Natural killer cell (primary cell): ENCODE measurements at places on chromosomes 13 and 19.

DNA sequence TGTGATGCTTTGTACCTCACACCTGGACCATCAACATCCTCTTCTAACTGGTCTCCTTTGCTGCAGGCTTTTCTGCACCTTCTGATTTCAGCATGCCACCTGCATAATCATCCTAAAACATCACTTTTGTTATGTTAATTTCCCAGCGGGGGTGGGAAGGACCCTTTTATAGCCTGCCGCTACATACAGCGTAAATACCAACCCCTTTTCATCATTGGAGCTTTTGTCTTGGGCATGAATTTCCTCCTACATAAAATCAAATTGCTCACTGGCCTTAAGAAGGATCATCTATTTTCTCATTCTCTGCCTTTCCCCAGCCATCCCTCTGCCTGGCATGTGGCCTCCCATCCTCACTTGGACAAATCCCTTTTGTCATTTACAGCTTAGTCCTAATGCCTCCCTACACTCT is 124.7 kb downstream of the RBM26 start:
- no peaks in the 10 kb centered on the region for H3K4me1 ChIP-seq
- no peak for DNase-seq

DNA sequence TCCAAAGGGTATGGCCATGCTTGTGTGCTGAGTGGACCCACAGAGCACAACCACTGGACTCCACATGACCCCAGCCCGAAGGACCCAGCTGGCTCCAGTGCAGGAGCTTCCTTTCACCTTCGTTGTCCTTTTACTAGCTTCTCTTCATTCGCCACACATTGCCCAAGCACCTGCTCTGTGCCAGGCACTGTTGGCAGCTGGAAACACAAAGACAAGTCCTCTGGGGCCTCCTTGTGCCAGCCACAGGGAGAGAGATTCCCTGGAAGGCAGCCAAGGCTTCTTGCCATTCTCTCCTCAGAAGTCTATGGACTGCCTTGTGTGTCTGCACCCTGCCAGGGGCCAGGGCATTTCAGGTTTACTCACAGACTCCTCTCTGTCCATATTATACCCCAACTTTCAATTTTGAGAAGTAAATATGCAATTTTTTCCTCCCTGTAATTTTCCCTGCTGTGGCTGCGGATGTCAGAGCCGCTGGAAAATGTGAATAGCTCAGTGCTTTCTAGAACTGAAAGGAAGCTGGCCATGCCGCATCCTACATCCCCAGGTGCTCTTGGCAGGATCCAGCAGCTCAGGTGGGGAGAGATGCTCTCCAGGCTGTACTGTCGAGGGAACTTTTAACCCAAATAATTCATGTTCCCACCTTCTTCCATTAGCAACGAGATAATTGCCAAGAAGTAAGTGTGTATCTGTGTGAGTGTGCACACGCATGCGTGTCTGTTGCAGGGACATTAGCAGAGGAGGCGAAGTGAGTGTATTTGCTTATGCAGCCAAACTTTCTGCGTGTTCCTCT is 57.2 kb downstream of the CHST8 start:
- H3K27me3 ChIP-seq: no peaks in the 10 kb centered on the region
- H3K27ac ChIP-seq: no peak overlapping the region
- no peaks in the 10 kb centered on the region for H3K4me1 ChIP-seq
- H3K4me3 ChIP-seq: no peak overlapping the region
- no peak for DNase-seq
- H3K36me3 ChIP-seq: no peaks in the 10 kb centered on the region

GRCh38 chr19:17889609-17890214 is 18.0 kb downstream of the SLC5A5 start:
- H3K4me3 ChIP-seq: no peak overlapping the region
- no peaks in the 10 kb centered on the region for H3K27me3 ChIP-seq
- no peaks in the 10 kb centered on the region for H3K4me1 ChIP-seq
- DNase-seq: no peak
- H3K27ac ChIP-seq: no peak overlapping the region

- H3K36me3 ChIP-seq: peaks cover 8% of the 10 kb centered on the region
- H3K4me1 ChIP-seq: peaks cover 90% of the 10 kb centered on the region
- DNase-seq: no peak
- peak overlapping the region; percentile 53 for H3K27ac ChIP-seq
- no peaks in the 10 kb centered on the region for H3K27me3 ChIP-seq
Measured at GRCh38 chr19:10761443-10762250, 43.8 kb downstream of the DNM2 start.

DNA sequence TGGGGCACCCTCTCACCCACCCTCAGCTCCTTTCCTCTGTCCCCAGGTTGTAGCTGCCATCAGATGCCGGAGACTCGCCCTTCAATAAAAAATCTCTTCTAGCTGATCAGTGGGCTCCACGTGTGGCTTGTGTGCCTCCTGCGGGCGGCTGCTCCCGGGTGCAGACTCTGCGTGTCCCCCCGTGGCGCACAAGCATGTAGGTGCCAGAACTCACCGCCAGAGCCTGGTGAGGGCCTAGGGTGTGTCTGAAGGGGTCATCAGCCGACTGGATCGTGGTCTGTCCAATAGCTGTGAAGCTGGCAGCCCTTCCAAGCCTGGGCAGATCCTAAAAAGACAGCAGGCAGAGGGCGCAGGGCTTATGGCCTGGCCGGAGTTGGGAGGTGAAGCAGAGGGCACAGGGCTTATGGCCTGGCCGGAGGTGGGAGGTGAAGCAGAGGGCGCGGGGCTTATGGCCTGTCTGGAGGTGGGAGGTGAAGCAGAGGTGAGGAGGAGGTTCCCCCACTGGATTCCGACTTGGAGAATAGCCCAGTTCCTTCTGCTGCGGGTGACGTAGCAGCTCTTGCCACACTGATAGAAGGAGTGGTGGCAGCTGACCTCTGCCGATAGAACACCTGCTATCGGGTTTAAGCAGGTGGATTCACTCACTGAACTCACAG is 11.7 kb downstream of the NOP53 start:
- H3K4me1 ChIP-seq: no peaks in the 10 kb centered on the region
- peaks cover 55% of the 10 kb centered on the region for H3K36me3 ChIP-seq
- no peak overlapping the region for H3K27ac ChIP-seq
